ENCODE measurements at places on chromosomes 16 and 17. TPM values are rescaled to one million over a fixed set of nuclear protein-coding genes. Genes with fewer than 3 reads are reported as not detected.

- DNase-seq: no peak
These were observed 7.1 kb downstream of the RBFOX1 start for GRCh38 chr16:7339700-7340099.

DNA sequence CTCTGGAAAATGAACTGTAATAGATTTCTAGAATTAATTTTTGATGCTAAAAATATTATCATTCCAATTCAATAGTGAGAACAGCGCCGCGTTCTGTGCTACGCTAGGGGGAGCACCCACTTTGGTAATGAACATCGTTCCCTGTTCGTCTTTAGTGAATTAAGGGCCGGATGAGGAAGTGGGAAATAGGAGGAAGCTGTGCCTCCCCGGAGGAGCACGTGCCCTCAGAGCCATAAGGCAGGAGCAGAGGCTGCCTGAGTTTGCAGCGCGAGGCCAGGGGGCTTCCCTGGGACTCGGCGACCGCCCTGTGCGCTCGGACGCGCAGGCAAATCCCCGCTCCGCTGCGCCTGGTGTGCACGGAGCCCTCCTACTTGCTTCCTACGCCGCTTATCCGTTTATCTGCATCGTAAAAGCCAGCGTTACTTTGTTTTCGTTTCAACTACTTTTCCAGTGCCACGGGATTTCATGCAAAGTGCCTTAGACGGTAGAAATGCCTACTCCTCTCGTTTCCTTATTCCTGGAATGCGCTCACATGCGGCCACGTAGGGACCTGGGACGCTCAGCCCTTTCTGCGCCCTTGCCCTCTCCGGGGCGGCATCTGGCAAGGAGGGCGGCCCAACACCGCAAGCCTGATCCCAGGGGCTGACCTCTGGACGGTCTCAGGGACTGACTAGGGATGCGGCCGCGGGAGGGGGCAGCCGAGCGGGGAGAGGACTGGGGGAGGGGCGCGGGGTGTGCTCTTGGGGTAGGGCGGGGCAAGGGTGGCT lies 76.4 kb downstream of the KCNJ12 start:
- DNase-seq: no peak

DNA sequence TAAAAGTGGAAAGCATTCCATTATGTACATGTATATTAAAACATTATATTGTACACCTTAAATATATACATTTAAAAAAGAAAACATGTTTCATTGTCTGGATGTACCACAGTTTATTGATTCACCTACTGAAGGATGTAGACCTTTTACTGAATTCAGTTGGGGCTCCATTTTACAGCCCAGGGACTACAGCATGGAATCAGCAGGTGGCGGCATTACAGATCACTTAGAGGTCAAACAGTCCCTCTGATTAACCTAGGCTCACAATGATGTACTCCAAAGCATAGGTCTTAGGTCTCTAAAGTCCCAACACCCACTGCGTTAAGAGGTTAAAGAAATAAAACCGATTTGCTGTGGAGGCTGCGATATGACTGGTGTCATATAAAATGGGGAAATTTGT lies 490.9 kb downstream of the SHISA9 start:
- DNase-seq: no peak

GRCh38 chr16:19874026-19874425 lies 10.6 kb downstream of the GPRC5B start:
- DNase-seq: no peak

Gene RAB37
- total RNA-seq: not detected

Gene CRK
- total RNA-seq: 80.5 TPM

GRCh38 chr17:63276821-63277220 lies 169.3 kb downstream of the CYB561 start:
- DNase-seq: no peak

DNA sequence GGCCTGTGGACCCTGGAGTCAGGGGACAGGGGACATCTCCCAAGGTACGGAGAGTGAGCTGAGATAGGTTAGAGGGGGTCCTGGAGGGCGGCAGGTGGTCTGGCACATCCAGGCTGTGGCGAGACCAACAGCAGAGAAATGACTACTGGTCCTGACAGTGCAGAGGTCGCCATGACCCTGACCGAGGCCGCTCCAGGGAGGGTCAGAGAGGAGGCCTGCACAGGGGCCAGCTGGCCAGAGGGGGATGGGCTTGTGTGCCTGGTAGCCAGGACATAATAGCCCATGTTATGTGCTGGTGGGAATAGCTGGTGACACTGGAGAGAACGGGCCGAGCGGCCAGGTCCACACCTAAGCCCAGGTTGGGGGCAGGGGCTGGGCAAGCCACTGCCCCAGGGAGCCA lies 40.6 kb upstream of the ZC3H18 start:
- no peak for DNase-seq

Gene CLEC3A
- 10.9 TPM for total RNA-seq

DNA sequence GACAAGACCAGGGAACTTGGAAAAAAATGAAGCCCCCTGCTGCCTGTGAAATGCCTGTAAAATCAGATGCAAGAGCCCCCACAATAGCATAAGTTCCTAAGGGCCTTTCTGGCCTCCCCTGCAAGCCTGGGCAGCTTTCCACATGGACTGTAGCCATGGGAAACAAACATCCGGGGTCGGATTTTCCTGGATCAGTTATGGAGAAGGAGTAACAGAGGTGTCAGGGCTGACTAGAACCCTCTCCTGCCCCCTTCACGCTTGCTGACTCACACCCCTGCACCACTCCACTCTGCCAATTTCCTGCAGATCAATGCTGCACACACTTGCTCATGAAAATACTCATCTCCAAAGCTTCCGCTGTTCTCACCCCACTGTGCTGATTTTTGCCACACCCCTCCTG lies 258.6 kb downstream of the CBLN1 start:
- peak; percentile 9 for DNase-seq

- no peak for DNase-seq
These were observed 75.4 kb downstream of the YPEL2 start for GRCh38 chr17:59406808-59407381.

DNA sequence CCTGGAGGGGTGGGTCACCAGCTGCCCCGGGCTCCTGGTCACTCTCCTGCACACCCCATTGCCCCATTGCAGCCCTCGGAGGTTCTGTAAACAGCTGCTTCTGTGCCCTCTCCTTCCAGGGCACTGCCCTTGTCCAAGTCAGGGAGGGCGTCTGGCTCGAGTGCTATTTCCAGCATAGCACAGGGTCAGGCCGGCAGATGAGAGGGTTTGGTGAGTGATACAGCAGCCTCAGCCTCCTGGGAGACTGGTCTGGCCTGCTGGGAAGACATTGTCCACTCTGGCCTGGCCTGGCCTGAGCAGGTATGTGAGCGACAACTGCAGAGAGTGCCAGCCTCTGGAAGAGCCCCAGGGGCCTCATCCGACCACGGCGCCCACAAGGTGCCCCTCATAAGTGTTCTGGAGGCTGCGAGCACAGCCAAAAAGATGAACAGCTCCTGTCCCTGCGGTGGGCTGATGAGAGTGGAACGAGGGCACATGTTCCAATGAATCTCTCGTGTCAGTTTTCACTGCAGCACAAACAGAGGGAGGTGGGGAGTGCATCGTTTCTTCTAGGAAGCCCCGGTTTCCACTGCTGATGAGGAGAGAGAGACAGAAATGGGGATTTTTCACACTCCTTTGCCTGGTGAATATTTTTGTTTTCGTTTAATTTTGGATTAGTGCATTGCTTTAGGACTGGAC lies 105.8 kb upstream of the SDK2 start:
- DNase-seq: no peak

- DNase-seq: no peak
These were observed 25.6 kb downstream of the PMP22 start for GRCh38 chr17:15239491-15239890.

Gene GINS3
- total RNA-seq: 33.9 TPM

GRCh38 chr17:81025741-81026129 lies 9.2 kb upstream of the BAIAP2 start:
- no peak for DNase-seq

Gene SHPK
- total RNA-seq: 6.1 TPM

- no peak for DNase-seq
These were observed 21.8 kb upstream of the ZNHIT3 start for GRCh38 chr17:36464765-36465088.

DNA sequence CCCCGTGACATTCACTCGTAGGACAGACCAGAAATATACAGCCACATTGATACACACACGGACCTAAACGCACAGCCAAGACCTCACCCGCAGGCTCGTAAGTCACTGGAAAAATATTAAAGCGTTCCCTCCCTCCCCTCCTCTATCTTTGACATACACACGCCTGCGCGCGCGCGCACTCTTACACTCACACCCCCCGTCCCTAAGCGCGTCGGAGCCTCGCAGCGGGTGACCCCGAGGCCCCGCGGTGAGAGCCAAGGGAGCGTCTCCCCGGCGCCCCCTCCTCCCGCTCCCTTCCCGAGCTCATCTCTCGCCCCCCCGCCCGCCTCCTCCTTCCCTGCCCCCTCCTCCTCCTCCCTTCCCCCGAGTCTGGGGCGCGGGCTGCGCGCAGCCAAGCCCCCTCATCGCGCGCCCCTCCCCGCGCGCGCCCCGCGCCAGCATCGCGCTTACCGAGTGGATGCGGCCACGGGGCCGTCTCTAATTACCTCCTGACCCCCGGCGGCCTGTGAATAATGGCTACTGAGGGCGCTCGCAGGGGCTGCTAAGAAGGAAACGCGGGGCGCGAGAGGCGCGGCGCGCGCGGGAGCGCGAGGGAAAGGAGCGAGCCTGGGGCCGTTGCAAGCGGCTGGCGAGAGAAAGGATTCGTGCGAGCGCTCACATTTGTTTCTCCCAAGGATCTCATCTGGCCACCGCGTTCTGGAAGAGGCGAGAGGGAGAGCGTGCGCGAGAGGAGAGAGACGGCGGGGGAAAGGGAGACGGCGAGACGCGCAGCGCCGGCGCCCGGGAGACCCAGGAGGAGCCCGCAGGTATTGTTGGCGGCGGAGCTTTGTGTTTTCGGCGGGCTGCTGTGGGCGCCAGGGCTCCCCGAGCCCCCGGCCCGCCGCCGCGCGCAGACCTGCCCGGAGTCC lies 42.4 kb downstream of the RAI1 start:
- no peak for DNase-seq

Gene AATK
- 0.08 TPM for total RNA-seq

DNA sequence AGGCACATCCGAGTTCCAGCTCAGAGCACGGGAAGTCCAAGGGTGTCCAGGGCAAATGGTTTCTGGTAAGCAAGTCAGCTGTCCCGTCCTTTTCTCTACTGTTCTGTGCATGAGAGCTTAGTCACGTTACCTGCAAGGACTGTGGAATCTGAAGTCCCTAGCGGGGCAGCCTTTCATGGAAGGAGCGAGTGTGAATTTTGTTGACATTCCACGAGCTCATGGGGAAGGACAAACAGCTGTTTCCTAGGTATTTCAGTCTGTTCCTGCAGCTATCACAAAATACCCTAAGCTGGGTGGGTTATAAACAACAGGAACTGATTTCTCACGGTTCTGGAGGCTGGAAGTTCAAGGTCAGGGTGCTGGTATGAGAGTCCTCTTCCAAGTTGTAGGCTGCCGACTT lies 109.2 kb downstream of the SDR42E1 start:
- no peak for DNase-seq

Gene MILR1
- total RNA-seq: 20.3 TPM

GRCh38 chr17:29933379-29933778 lies 3.4 kb upstream of the SSH2 start:
- peak; percentile 25 for DNase-seq

DNA sequence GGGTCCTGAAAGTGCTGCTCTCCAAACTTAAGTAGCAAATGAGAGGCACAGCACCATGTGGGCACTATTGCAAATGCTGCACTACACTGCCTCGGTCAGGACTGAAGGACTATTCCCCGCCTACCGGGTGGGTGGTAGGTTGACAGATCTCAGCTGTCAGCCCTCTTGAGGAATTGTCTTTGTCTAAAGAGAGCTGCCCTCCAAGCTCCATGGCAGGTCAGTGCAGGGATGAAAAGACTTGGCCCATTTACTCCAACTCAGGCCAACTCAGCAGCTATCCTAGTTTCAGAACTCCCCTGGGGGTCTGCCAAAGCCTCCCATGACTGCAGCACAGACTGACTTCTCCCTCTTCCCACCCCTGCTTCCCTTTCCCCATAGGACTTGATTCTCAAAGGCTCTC lies 3.4 kb upstream of the PDZD9 start:
- DNase-seq: no peak

Gene FBXL16
- total RNA-seq: 1.0 TPM

DNA sequence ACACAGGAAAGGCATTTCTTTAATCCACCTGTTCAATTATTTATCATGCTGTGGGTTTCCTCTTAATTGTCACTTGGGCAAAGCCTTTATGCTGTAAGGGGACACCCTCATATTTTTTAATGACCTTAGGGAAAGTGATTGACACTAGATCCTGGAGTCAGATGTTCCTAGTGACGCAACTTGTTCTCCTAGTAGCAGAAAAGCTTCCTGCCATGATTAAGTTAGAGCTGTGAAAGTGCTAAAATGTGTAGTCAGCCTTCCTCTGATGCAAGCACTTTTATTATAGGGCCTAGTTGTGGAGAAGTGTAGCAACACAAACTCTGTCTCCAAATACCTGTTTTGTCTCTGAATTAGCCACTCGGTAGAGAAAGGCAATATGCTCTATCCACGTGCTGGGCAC lies 12.3 kb downstream of the TMEM100 start:
- DNase-seq: no peak

Gene KRTAP1-5
- total RNA-seq: 0.27 TPM

- no peak for DNase-seq
These were observed 11.3 kb downstream of the GINS2 start for GRCh38 chr16:85677383-85677967.

- peak; percentile 39 for DNase-seq
These were observed 11.3 kb downstream of the CX3CL1 start for GRCh38 chr16:57383276-57384247.

GRCh38 chr17:53217311-53217710 lies 605.4 kb upstream of the KIF2B start:
- no peak for DNase-seq

DNA sequence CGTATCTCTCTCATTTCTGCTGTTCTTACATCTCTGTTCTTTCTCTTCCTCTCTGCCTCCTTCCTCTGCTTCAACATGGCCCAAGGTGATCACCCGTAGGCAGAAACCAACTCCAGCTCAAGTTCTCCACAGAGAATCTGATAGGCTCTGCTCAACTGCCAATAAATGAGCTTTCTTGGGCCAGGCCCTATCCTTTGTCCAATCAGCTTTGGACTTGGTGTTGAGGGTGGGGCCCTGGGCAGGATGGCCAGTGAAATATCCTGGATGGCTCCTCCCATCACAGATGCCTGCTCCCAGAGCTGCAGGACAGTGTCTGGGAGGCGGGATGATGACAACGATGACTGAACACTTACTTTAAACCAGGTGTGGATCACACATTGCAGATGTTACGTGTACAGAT lies 17.4 kb upstream of the BRD7 start:
- DNase-seq: no peak

Gene RGS11
- total RNA-seq: not detected

Measured in H4 (cell line).